Vagina (tissue), 2 donors: ENCODE measurements at places on chromosomes 11 and 22.

- DNase-seq: no peak
Measured at GRCh38 chr11:102683277-102683676, 22.3 kb downstream of the MMP27 start.

GRCh38 chr11:115845872-115846271, 341.7 kb upstream of the CADM1 start:
- DNase-seq: no peak

DNA sequence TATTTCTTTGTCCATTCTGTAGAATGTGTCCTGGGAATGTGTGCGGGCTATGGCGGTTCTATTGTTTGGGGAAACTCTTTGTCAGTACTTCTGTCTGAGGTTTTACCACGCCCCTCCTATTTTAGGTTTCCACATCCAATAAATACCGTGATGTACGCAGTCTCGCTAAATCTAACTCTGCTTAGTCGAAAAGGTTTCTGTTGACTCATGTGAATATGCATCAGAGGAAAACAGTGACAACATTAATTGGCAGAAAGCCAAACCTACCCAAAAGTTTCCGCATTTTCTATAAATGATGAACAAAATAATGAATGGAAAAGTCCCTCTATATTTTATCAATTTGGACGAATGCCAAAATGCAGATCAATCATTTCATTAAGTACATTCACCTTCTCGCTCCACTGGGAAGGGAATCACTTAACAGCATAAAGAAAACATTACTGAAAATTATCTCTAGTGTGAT, 143.4 kb downstream of the MAML2 start:
- DNase-seq: no peak

- peak; percentile 93 for DNase-seq
Measured at GRCh38 chr11:13073119-13073981, 64.2 kb downstream of the RASSF10 start.

DNA sequence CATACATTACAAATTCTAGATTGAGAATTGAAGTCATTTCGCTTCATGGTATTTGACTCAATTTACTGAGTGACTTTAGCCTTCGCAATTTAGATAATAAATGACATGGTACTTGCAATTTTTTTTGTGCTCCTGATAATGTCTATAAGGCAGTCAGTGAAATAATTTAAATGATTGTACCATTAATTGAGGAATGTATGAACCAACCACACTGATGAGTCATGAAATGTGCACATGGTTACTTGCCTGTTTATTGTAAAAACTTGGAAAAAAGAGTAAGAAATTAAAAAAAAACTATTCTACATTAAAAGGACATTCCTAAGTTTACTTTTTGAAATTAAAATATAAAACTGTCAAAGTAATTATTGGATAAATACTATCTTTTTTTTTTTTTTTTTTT, 43.3 kb downstream of the DNAJC24 start:
- DNase-seq: no peak

- no peak for DNase-seq
Measured at GRCh38 chr11:62794201-62794775, 2.5 kb upstream of the TMEM223 start.

GRCh38 chr22:42439021-42439567, 6.9 kb upstream of the NFAM1 start:
- DNase-seq: no peak
